NCI-H460 (cell line): ENCODE measurements at places on chromosomes 11 and 22.

GRCh38 chr11:65078151-65078550 is 5.7 kb downstream of the CDCA5 start:
- peak; percentile 17 for DNase-seq

DNA sequence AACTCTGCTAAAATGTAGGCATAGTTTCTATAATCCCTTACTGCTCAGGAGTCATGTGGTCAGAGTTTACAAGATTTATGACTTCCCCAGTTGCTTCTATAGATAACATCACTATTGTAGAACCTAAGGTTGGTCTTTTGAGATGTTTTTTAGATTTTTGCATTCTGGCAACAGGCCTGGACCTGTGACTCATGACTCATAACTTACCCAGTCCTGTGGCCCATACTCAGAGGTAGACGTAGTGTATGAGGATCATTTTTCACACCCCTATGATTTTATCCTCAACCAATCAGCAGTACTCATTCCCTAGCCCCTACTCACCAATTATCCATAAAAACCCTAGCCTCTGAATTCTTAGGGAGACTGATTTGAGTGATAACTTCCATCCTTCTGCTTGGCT is 384.4 kb upstream of the DDI1 start:
- DNase-seq = no peak

DNA sequence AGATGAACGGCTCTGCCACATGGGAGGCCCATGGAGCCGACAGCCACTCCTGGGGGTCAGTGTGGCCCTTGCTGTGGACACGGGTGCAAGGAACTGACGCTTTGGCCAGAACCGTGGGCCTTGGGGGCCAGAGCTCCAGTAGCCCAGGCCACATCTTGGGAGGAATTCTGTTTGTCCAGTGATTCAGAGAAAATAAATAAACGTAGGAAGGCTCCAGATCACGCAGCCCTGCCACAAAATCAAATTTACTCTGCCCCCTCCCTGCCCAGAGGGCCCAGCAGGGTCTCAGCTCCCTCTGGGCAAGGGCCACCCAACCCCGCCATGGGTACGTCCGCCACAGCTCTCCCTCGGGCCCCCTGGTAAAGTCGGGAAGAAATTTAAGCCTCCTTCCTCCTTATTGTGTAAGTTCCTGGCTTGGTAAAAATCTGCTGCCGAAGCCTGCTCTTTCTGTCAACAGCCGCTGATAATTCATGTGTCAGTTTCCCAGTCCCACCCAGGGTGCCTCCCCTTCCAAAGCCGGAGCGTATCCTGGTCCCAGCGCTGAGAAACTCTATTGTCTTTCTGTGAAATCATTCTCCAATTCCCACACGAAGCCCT is 6.9 kb upstream of the MUC5AC start:
- DNase-seq = peak; percentile 26

- no peak for DNase-seq
Observed at GRCh38 chr22:46865052-46865434, 102.6 kb downstream of the TBC1D22A start.

- no peak for DNase-seq
Observed at GRCh38 chr11:69657911-69658625, 17.1 kb downstream of the LTO1 start.

DNA sequence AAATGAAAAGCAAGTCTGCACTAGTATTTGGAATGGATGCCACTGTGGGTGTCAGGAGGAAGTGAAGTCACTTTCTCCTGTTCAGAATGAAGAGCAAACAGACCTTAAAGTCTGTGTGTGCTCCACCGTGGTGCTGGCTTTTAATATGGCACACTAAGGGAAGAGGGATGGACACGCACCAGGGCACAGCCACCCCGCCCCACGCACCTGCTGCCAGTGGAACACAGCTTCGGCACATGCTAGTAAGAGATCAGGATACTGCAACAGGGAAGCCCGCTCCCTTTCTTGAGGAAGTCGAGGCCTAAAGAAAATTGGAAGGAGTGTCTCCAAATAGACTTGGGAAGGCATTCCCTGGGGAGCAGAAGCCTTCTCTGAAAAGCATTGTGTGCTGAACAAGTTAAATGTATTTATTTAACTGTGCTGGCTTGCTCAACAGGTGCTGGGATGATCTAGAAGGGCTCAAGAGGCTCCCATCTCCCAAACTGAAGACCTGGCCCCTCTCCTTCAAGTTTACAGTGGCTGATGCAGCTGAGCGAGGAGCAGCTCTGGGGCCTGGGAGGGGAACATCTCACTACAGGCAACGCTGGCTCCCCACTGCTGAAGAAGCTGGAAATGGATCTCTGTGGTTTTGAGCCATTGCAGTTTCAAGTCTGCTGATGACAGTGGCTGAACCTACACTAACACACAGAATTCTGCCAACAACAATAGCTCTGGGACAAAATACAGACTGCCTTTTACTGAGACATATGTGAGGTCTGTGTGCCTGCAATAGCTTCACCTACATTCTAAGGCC is 504.6 kb upstream of the B3GAT1 start:
- no peak for DNase-seq

DNA sequence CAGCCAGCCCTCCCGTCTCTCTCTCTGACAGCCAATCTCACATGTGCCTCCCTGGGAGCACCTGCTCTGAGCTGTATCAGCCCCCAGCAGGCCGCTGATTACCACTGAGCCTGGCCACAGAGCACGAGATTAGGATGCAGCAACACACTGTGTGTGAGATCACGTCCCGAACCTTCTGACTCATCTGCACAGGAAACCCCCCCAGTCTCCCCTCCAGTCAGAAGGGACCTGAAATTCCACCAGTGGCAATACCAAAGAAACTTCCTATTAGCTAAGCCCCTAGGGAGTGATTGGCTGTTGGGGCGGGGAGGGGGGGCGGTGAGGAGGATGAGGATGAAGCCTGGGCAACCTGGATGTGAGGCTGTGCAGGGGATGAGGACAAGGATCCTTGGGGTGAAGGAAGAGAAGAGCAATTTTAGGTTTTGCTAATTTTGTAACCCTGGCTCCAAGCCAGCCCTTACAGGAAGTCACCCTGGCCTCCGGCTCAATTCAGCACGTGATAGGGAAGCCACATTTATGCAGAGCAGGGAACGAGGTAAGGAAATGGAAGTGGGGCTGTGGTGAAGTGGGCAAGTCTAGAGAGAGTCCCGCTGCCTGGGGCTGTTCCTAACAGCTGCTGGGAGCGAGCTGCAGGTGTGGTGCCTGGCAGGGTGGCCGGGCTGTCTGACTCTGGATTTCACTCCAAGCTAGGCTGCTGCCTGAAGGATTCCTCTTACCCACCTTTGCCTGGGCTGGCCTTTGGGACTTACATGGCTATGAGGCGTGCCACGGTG is 1.9 kb downstream of the SLC43A3 start:
- DNase-seq = no peak

- DNase-seq = no peak
Observed at GRCh38 chr22:30245985-30246813, at the start of gene LIF. LIF (minus strand) TSS chr22:30246759; CDS start chr22:30246695, 64 bp downstream.

GRCh38 chr11:22749536-22749935 is 80.1 kb downstream of the SVIP start:
- DNase-seq = no peak

DNA sequence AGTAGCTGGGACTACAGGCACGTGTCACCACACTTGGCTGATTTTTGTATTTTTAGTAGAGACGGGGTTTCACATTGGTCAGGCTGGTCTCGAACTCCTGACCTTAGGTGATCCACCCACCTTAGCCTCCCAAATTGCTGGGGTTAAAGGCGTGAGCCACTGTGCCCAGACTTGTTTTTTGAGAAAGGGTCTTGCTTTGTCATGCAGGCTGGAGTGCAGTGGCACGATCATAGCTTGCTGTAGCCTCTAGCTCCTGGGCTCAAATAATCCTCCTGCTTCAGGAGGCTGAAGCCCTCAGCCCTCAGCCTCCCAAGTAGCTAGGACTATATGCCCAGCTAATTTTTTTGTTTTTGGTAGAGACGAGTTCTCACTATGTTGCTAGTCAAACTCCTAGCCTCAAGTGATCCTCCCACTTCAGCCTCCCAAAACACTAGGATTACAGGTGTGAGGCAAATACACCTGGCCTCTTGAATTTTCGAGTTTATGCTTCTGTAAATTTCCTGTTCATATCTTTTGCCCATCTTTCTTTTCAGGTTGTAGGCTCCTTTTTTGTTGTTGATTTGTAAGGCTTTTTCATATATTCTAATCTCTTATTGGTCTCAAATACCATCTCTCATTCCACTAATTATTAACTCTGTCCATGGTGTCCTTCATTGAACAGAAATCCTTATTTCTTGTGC is 3.4 kb upstream of the RBM4B start:
- DNase-seq = no peak

GRCh38 chr11:88501541-88501940 is 164.0 kb upstream of the CTSC start:
- no peak for DNase-seq

- DNase-seq = no peak
Observed at GRCh38 chr22:27401321-27401720, 400.2 kb downstream of the MN1 start.

DNA sequence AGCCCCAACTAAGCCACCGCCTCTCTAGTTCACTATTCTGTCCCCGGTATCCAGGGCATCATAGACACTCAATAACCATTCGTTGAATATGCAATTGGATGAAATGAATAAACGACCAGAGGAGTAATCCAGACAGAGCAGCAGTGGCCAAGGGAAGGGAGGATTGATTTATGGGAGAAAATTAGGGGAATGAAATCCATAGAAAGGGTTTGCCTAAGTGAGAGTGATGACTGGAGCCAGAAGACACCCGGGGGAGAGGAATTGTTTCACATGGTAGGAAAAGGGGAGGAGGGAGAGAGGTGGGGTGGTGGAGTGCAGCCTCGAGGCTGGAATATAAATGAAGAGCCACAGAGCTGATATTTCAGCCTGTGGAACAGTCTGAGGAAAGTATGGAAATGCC is 168.2 kb downstream of the COMMD9 start:
- DNase-seq = no peak

DNA sequence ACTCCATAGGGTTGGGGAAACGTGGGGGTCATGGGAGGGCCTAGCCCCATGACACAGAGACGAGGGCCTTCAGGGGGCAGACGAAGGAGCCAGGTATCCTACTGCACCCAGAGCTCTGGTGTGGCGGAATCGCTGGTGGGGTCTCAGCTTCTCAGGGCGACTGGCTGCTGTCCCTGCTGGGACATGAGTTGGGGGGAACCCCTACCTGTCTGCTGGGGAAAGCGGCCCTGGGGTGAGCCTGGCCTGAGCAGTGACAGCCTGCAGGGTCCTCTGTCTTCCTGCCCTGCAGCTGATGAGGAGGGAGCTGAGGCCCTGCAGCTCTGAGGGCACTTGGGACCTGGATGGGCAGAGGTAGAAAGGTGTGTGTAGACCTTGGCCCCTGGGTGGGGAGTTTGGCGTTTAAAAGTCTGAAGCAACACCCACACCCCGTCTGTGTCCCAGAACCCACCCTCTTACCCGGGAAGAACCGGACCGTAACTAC is 33.6 kb upstream of the GRAMD4 start:
- DNase-seq = no peak

GRCh38 chr22:50640857-50641647 is 13.1 kb upstream of the ARSA start:
- no peak for DNase-seq

GRCh38 chr11:72494109-72494429 is 59.7 kb upstream of the CLPB start:
- DNase-seq = no peak

DNA sequence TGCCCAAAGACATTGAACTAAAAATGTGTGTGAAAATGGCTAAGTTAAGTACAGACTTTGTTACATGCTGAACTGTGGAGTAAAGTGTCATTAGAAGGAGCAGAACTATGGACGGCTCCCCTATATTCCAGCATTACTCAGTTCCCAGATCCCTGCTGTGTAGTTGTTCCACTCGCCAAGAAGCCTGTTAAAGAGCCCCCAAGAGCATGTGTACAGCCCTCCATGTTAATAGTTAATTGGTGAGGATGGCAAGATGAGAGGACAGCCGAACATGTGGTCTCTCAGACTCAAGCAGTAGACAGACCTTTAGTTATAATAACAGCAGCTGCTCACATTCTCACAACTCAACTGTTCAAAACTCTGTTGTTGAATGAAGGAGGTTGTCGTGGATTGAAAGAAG is 127.4 kb downstream of the ELP4 start:
- DNase-seq = no peak

DNA sequence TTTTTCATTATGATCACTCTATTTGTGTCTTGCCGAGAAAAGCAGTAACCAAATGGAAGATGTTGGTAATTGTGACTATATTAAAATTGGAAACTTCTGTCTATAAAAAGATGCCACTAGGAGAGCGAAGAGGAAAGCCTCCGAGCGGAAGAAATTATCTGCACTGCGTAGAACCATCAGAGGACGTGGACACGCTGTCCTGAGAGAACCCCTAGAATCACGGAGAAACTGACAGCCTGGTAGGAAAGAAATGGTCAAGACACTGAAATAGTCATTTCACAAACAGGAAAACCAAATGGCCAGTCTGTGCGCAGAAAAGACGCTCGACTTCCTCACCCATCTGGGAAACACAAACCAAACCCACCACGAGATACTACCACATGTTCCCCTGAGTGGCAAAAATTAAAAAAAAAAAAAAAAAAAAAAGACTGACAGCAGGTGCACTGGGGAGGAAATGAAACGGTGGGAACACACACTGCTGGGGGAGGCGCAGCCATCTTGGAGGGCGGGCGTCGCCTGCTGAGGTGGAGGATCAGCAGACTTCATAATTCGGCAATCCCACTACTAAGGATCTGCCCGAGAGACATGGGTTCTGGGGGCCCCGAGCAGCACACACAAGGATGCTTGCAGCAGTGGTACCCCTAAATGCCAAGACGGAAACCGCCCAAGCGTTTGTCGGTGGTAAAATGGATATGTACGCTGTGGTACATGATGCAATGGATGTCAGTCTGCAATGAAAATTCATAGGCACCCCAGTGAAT is 21.3 kb downstream of the IFITM10 start:
- no peak for DNase-seq

GRCh38 chr11:45993531-45994001 is 71.1 kb downstream of the LARGE2 start:
- DNase-seq = no peak

DNA sequence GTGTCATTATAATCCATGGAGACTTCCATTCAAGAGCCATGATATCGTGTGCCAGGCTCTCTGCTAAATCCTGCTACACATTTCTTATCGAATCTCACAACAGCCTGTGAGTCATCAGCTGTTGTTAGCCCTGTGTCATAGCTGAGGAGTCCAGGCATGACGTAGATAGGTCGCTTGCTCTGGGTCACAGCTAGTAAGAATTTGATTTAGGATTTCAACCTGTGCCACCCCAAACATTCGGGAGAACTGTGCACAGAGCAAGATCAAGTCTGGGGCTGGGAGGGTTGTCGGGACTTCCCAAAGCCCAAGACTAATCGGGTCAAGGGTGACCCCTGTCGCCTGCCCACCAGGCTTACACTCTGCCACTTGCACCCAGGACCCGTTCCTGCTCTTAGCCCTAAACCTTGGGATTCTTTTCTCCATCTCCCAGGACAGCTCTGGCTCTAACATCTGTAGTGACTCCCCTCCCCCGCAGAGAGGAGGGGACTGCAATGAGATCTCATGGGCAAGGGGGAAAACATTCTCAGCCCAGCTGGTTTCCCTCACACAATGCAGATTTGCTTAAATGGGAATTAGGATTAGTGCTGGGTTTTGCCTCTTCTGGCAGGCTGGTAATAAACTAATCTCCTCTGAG is 34.3 kb downstream of the TSPAN18 start:
- peak; percentile 33 for DNase-seq
